ENCODE measurements at places on chromosomes 4 and X.

GRCh38 chrX:23773601-23774175, 9.3 kb upstream of the SAT1 start:
- DNase-seq: no peak

GRCh38 chr4:3091464-3091863, 17.0 kb downstream of the HTT start:
- DNase-seq: no peak

- DNase-seq: no peak
Measured at GRCh38 chrX:125395626-125396025, 76.0 kb downstream of the TEX13C start.

DNA sequence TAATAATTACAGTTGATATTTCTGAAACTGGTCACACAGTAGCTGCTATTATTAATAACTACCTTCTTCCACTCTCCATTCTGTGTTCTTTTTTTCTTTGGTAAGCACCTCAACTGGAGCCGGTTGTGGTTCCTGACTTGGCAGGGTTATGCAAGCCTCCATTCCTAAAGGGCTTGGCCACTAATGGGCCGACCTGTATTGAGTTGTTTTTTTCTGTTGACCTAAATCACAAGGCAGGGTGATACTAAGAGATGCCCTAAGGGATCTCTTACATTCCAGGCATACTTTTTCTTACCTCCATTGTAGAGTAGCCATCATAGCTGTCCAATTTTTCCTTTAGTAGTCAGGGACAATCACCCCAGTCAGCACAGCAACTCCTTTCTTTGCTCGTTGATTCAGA, 1295.8 kb upstream of the ADGRL3 start:
- DNase-seq: no peak

- DNase-seq: peak; percentile 32
Measured at GRCh38 chr4:85127653-85128052, 161.2 kb upstream of the WDFY3 start.

GRCh38 chr4:21226637-21227538, 526.6 kb downstream of the PACRGL start:
- no peak for DNase-seq
